ENCODE measurements at places on chromosomes 2 and 18. TPM values are rescaled to one million over a fixed set of nuclear protein-coding genes. Genes with fewer than 3 reads are reported as not detected.

- DNase-seq: no peak
Observed at GRCh38 chr18:59902131-59902992, 2.6 kb downstream of the PMAIP1 start.

GRCh38 chr2:60569680-60570111, 16.2 kb upstream of the BCL11A start:
- DNase-seq: no peak

DNA sequence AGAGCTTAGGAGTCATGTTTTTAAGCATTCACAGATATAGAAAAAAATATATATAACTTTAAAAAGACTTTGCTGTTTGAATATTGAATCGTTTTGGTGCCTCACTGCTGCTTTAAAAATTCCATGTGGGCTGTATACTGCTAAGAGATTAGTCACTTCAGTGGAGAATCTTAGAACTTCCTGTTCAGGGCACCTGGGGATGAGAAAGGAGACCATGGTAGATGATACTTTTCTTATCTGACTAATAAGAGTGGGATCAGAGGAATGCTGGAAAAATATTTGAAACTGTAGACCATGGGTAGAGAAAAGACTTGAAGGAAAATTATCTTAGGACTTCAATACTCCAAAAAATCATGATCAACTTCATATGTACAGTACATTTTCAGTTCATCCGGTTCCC, 442.2 kb upstream of the SETBP1 start:
- no peak for DNase-seq

DNA sequence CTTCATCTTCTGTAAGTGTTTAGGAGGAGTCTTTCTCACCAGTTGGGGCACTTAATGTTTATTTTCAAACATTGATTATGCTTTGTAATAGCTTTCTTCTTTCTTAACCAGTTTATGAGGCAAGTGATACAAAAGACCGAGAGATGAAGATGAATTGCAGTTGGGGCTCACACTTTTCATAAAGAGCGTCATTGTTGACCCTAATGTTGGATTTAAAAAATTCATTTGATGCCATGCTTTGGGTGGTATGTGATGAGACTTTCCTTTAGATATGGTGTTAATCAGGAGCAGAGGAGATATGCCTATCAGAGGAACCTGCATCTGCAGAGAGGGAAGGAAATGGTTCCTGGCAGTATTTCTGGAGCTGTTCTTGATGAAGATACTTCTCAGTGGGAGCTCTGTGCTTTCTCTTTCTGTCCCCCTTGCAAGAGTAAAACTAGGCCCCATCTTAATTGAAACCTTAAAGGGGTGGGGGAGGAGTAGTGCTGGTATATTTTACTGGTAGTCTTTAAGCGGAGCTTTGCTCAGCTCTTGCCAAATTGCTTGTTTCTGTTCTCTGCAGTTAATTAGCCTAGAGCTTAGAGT, 2.3 kb downstream of the EML4 start:
- no peak for DNase-seq

DNA sequence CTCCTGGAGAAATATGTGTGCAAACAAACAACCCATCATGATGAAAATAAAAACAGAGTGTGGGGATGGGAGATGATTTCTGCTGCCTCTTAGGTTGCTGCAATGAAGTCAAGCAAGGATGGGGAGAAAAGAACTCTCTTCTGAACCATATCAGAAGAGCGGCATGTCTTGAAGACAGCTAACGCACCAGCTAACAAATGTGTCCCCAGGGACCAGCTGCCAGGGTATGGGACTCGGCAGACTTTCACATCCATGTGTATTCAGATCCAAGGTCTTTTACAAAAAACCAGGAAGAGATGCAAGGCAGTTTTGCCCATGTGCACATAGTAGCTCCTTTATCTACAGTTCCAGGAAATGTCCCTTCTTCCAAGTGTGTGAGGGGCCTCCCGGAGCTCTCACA, 125.4 kb downstream of the CLIP4 start:
- DNase-seq: no peak

DNA sequence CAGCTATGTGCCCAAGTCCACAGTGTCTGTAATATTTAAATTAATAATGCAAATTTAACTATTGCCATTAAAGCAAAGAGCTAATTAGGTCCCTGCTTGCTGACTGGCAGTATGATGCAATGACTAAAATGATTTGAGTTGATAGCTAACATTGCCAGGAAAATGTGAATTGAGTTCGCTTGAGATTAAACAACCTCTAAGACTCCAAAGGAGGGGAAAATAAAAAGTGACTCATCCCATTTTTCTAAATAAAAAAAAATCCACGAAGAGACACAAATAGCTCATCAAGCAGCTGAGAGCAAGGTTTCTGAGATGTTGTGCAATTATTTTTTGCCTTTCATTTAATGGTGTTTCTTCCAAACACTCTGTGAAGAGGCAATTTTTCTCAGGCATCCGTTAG, 413.0 kb downstream of the MTX2 start:
- DNase-seq: no peak

DNA sequence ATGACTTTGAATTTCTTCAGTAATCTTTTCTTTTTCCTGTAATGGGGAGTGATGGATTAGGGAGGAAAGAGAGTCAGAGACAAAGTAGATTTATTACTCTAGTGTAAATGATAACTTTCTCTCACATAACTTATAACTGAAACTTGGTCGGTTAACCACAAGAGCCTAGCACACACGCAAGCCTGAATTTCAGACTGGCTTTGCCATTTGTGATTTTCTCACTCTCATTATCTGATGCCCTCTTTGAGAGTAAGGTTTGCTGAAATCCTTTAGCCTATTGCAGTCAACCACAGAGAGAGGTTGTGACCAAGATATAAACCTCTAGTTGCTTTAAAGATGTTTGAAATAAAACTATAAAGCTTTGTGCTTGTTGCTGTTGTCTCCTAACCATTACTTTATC, 117.9 kb upstream of the NETO1 start:
- no peak for DNase-seq

GRCh38 chr2:85865539-85866164, 23.1 kb downstream of the ST3GAL5 start:
- DNase-seq: no peak

DNA sequence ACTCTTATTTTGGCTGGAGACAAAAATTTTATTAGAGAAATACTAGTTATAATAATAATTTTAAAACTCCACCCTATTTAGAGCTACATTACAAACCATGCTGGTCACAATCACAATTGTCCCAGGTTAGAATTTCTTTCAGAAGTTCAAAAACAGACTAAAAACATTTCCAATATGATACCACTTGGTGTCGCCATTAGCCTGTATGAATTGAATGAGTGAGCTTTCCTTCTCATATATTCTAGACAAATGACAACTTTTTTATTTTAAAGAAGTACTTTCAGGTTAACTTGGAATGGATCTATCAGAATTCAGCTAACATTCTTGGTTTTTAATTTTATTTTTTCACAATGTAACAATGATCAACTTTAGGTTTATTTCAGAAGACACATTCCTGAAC, 48.0 kb downstream of the SERPINB8 start:
- DNase-seq: no peak

DNA sequence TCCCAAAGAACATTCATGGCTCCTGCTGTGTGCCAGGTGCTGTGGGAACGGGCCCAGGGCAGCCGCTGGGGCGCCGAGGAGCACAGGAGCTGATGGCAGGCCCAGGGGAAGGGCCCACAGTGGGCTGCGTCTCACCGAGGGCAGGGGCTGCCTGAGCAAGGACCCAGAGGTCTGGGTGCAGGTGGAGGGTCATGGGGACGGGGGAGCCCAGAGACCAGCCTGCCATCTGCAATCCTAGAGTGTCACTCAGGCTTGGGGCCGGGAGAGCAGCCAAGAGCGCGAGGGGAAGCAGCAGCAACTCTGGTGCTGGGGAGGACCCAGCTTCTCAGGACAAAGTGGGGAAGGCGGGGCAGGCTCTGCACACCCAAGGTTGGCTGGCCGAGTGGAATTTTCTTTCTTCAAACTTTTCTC, 207.4 kb downstream of the HDAC4 start:
- DNase-seq: peak; percentile 46

- no peak for DNase-seq
Observed at GRCh38 chr2:238720232-238720672, 127.6 kb upstream of the TWIST2 start.

Gene CFAP65
- polyA plus RNA-seq: 0.19 TPM

Gene SEPTIN10
- 7.9 TPM for polyA plus RNA-seq

Gene SLC23A3
- polyA plus RNA-seq: 1.8 TPM

Gene C2orf78
- not detected for polyA plus RNA-seq
